ENCODE measurements at places on chromosomes 2 and 18. TPM values are rescaled to one million over a fixed set of nuclear protein-coding genes. Genes with fewer than 3 reads are reported as not detected.

The MAB21L4 gene
- 20.7 TPM for total RNA-seq

The GULP1 gene
- total RNA-seq: 5.4 TPM

The GNLY gene
- not detected for total RNA-seq

The CPO gene
- total RNA-seq: not detected

The NOTO gene
- total RNA-seq: not detected

The MCFD2 gene
- total RNA-seq: 38.0 TPM
